HepG2 (cell line): ENCODE measurements at places on chromosomes 3 and 15. TPM values are rescaled to one million over a fixed set of nuclear protein-coding genes. Genes with fewer than 3 reads are reported as not detected.
A peak's percentile ranks its signal among the peaks of the same experiment; 100 is the strongest.

Gene MRAS
- 36.2 TPM in 2 replicates for total RNA-seq

DNA sequence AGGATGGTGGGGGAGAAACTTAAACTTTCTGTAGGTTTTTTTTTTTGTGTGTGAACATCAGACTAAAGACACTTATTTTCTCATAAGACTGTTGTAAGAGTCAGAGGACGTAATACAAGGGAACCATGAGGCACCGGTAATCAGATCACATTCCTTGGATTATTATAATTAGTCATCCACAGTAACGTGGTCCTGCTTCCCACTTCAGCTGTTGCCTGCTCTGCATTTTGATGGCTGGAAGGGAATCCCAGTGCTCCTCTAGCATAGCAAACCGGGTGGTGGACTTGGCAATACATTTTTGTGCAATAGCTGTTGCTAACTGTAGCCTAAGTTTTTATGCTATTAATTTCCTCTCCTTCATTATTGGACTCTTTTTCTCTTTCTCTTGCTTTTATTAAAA lies 294.8 kb downstream of the NR2F2 start:
- no peak for DNase-seq
- no peak overlapping the region for H3K4me3 ChIP-seq

GRCh38 chr3:135927155-135927554 lies 38.4 kb upstream of the PPP2R3A start:
- H3K36me3 ChIP-seq: no peaks in the 10 kb centered on the region
- H3K4me3 ChIP-seq: no peak overlapping the region
- no peaks in the 10 kb centered on the region for H3K27me3 ChIP-seq
- H3K4me1 ChIP-seq: no peaks in the 10 kb centered on the region
- no peak overlapping the region for H3K27ac ChIP-seq

DNA sequence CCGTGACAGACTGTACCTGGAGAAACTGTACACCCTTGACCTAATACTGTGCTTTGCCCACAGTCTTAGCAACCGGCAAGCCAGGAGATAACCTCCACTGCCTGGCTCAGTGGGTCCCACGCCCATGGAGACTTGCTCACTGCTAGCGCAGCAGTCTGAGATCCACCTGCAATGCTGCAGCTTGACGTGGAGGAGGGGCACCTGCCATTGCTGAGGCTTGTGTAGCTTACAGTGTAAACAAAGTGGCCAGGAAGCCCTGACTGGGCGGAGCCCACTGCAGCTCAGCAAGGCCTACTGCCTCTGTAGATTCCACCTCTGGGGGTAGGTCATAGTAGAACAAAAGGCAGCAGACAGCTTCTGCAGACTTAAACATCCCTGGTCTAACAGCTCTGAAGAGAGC lies 189.3 kb downstream of the EDEM1 start:
- no peaks in the 10 kb centered on the region for H3K36me3 ChIP-seq
- H3K4me1 ChIP-seq: peaks cover 10% of the 10 kb centered on the region
- peak; percentile 85 for DNase-seq
- H3K27ac ChIP-seq: no peak overlapping the region

GRCh38 chr3:120442975-120443517 lies 7.7 kb downstream of the FSTL1 start:
- H3K27ac ChIP-seq: no peak overlapping the region
- DNase-seq: no peak
- H3K4me3 ChIP-seq: no peak overlapping the region
- no peaks in the 10 kb centered on the region for H3K36me3 ChIP-seq
- peaks cover 1% of the 10 kb centered on the region for H3K27me3 ChIP-seq
- H3K4me1 ChIP-seq: no peaks in the 10 kb centered on the region

DNA sequence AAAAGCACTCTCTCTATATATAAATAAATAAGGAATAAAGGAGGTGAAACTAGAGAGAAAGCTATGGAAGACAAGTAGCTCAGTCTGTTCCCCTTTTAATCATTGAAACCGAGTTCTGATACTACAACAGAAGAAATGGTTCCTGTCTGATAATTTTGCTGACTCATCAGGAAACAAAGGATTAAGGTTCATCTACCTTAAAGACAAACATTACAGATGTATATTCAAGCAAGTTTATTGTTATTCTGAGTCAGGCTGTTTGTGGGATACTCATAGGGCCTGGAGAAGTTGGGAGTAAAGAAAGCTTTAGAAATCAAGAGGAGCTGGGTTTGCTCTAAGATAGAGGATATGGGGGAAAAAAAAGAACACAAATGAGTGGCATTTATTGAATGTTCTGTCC lies 566.0 kb downstream of the ROBO2 start:
- no peak overlapping the region for H3K27ac ChIP-seq
- H3K27me3 ChIP-seq: no peaks in the 10 kb centered on the region
- DNase-seq: no peak
- H3K36me3 ChIP-seq: no peaks in the 10 kb centered on the region

GRCh38 chr3:11570789-11571495 lies 72.8 kb downstream of the VGLL4 start:
- H3K27me3 ChIP-seq: no peaks in the 10 kb centered on the region
- H3K27ac ChIP-seq: no peak overlapping the region
- no peak for DNase-seq
- no peaks in the 10 kb centered on the region for H3K4me1 ChIP-seq
- H3K4me3 ChIP-seq: no peak overlapping the region
- peaks cover 22% of the 10 kb centered on the region for H3K36me3 ChIP-seq

GRCh38 chr3:24379936-24380335 lies 114.7 kb downstream of the THRB start:
- no peak overlapping the region for H3K27ac ChIP-seq
- H3K4me1 ChIP-seq: peaks cover 30% of the 10 kb centered on the region
- no peaks in the 10 kb centered on the region for H3K36me3 ChIP-seq
- no peak for DNase-seq
- H3K27me3 ChIP-seq: no peaks in the 10 kb centered on the region

DNA sequence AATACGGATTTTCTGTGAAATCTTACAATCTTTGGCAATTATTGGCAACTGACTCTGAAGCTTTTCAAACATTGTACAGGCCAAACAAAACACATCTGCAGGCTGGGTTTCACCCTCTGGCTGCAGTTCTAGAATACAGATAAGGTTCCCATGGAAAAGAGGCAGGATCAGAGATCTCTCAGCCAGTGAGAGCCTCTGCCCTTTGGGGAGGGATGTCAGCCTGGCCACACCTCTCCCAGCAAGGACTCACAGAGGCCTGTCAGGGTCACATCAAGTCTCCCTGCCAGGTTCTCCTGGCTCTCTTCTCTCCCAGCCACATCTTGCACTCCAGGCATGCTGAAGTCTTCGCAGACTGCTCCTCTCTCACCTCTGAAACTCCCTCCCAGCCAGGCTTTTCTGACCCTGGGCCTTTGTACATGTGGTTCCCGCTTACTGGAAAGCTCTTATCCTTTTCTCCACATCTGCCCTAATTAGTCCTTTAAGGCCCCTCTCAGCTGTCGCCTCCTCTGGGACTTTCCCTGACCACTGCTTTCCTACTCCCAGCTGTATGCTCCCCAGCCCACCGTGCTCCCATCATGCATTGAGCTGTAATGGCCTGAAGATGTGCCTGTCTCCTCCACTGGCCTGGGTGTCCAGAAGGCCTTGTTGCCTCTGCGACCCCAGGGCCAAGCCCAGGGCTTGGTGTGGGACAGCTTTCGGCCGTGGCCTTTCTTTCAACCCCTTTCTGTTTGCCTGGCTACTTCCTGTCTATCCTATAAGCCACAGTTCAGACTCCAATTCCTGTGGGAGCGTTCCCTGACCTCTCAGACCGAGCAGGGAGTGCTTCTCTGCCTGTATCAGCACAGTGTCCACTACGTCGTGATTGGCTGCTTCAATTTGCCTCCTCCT lies 4.3 kb downstream of the RBP1 start:
- no peaks in the 10 kb centered on the region for H3K36me3 ChIP-seq
- peak overlapping the region; percentile 48; the same call in 1 of the 2 replicates for H3K4me3 ChIP-seq
- H3K27me3 ChIP-seq: no peaks in the 10 kb centered on the region

GRCh38 chr15:69735121-69735520 lies 282.5 kb downstream of the RPLP1 start:
- no peaks in the 10 kb centered on the region for H3K4me1 ChIP-seq
- H3K27ac ChIP-seq: no peak overlapping the region
- H3K36me3 ChIP-seq: no peaks in the 10 kb centered on the region

DNA sequence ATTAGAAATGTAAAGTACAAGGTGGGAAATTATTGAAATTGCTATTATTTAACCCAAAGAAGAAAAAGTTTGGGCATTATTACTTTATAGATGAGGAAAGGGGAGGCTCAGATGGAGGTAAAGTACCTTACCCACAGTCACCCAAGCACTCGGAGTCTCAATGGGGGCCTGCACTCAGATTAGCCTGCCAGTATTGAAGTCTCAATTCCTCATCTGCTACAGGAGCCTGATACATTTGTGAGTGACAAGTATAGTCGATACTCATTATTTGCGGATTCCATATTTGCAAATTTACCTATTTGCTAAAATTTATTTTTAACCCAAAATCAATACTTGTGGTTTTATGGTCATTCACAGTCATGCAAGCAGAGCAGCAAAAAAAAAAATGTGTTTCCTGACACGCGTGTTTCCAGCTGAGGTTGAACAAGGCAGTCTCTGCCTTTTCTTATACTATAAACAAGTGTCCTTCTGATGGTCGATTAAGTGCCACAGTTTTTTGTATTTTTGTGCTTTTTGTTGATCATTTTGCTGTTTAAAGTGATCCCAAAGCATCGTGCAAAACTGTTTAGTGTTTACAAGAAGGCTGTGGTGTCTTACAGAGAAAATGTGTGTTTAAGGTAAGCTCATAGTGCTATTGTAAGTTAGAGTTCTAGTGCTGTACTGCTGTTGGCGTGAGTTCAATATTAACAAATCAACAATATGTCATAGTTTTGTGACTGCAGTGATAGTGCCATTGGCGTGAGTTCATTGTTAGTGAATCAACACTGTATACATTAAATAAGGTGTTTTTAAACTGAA lies 48.0 kb downstream of the ARHGEF26 start:
- H3K4me3 ChIP-seq: no peak overlapping the region
- no peak overlapping the region for H3K27ac ChIP-seq
- H3K4me1 ChIP-seq: peaks cover 41% of the 10 kb centered on the region
- DNase-seq: no peak
- no peaks in the 10 kb centered on the region for H3K36me3 ChIP-seq

Gene PLA2G4E
- not detected in 2 replicates for total RNA-seq

Gene SRP14
- 208 and 346 TPM in 2 replicates for total RNA-seq

DNA sequence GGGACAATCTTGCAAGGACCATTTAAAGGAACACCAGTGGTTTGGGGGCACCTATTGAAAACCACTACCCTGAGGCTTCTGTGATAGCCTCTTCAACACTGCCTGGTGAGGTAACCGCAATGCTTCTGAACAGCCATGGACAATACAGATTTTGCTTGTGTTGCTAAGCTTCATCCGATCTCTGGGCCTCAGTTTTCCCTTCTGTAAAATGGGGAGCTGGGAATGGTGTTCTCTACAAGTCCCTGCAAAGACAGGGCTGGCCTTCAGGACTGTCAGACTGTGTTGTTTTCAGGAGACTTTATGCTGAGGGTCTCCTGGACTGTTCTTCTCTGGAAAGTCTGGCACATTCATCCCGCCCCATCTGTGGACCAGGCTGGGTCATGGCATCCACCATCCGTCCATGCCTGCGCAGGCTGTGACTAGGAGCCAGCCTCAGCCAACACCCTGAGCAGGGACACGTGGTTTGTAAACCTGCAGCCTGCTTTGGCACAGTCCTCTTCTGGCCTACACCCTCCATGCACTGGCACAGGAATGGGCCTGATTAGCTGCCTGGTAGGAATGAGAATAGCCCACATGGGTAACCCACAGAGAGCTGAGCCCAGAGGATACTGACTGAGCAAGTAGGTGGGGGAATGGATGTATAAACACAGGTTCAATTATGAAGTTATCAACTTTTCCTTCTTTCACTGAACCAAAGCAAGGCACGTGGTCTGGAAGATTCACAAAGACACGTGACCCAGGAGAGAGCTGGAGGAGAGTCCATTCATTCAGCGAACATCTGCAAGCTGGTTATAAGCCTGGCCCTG lies 55.3 kb downstream of the ROPN1B start:
- no peak overlapping the region for H3K4me3 ChIP-seq
- peaks cover 1% of the 10 kb centered on the region; the same call in 1 of the 2 replicates for H3K36me3 ChIP-seq
- no peaks in the 10 kb centered on the region for H3K4me1 ChIP-seq
- no peak for DNase-seq
- H3K27ac ChIP-seq: no peak overlapping the region
- no peaks in the 10 kb centered on the region for H3K27me3 ChIP-seq

Gene DGKG
- 6.2 and 10.2 TPM in 2 replicates for total RNA-seq

GRCh38 chr3:176354843-176355242 lies 842.4 kb downstream of the TBL1XR1 start:
- H3K27me3 ChIP-seq: no peaks in the 10 kb centered on the region
- no peaks in the 10 kb centered on the region for H3K4me1 ChIP-seq
- no peak overlapping the region for H3K27ac ChIP-seq
- H3K36me3 ChIP-seq: no peaks in the 10 kb centered on the region
- no peak overlapping the region for H3K4me3 ChIP-seq
- DNase-seq: no peak

Gene FAM81A
- 0.09 and 0.18 TPM in 2 replicates for total RNA-seq

DNA sequence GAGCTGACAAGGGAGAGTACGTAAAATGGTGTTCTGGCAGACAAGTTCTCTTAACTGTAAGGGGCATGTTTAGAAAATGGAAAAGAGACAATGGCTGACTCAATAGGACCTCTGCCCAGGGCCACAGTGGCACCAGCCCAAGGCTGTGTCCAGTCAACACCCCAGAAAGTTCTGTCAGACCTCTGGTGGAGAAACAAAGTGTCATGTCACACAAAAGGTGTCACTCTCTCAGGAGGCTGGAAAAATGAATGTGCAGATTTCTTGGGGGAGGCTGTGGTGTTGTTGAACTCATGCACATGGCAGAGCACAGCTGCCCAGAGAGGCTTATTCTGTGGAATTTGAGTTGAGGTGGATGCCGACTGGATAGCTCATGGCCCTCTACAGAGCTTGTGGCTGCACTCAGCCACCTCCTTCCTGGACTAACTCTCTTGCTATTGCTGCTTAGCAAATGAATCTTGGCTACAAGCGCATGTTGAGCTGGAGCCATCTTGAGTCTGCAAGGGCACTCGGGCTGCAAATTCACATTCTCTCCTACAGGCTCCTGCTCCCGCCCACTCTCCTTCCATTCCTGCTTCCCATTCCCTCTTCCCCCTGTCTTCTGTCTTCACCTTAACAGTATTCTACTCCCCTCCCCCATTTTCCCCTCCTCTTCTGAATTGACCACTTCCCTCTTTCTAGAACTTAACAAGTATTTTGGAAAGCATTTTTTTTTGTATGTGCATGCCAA lies 55.8 kb upstream of the SLC7A14 start:
- no peak overlapping the region for H3K4me3 ChIP-seq
- no peak for DNase-seq
- H3K36me3 ChIP-seq: no peaks in the 10 kb centered on the region
- H3K27me3 ChIP-seq: no peaks in the 10 kb centered on the region; the same call in 2 of the 3 replicates

GRCh38 chr3:159038405-159038804 lies 236.6 kb downstream of the MFSD1 start:
- no peaks in the 10 kb centered on the region for H3K4me1 ChIP-seq
- no peak overlapping the region for H3K27ac ChIP-seq
- no peak for DNase-seq
- H3K36me3 ChIP-seq: no peaks in the 10 kb centered on the region

GRCh38 chr3:3335903-3336302 lies 156.4 kb upstream of the CRBN start:
- H3K27ac ChIP-seq: no peak overlapping the region
- no peaks in the 10 kb centered on the region for H3K27me3 ChIP-seq
- no peaks in the 10 kb centered on the region for H3K4me1 ChIP-seq

- H3K36me3 ChIP-seq: no peaks in the 10 kb centered on the region
- no peak for DNase-seq
- H3K4me3 ChIP-seq: no peak overlapping the region
- no peak overlapping the region for H3K27ac ChIP-seq
- no peaks in the 10 kb centered on the region for H3K4me1 ChIP-seq
These were observed 22.9 kb downstream of the MITF start for GRCh38 chr3:69761896-69762767.

Gene SLCO3A1
- total RNA-seq: 0.02 TPM in 1 of 2 replicates, not detected in the other
